ENCODE measurements at places on chromosomes 2 and 18.

DNA sequence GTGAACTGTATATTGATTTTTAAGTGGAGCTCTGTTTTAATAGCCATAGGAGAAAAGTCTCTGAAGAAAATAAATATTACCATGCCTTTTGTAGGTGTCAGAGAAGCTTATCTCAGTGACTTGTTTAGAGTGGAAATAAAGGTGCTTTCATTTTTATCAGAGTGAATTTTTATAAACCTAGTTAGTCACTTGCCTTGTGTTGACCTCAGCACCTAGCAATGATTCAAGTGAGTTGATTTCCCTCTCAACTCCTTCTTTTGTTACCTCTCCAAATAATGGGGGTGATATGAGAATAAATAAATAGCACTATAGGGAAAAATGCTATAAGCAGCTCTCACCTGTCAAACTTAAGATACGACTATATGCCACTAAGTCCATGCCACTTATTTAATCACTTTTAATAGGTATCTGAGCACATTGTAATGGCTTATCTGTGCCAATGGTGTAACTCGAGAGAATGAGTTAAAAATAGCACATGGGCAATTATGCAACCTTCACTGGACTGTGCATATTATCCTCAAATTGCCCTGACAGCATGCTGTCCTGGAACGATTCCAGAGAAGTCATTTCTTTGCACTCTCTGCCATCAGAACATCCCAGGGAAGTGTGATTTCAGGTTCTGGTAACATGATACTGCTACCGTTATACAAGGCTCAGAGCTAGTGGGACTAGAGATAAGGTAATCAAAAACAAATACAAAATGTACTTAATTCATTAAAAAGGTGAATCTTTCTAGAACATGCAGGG is 290.8 kb downstream of the CCDC85A start:
- DNase-seq: no peak

DNA sequence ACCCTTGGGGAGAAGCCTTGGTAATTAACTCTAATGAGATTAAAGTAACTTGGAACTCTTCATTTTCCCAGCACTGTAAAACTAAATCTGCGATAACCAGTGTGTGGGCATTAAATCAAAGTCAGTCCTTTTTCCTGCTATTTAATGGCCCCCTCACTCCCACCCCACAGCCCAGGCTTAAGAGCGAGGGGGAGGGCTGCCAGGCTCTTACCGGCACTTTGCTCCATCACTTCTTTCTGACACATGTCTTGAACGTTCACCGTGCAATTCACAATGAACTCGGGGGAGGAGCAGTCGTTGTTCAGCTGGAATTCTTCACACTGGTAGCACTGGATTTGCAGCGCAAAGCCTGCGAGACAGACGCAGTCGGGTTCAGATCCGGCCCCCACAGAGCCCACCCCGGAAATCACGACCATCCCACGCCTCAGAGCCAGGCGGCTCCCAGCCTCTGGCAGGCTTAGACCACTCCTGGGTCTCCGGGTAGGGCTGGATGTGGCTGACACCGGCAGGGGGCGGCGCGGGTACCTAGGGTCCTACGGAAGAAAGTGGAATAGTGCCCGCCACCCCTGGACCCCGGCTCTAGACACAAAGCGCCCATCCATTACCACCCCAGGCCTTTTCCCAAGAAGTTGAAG is 1.7 kb downstream of the LYPD1 start:
- DNase-seq: peak; percentile 51

- no peak for DNase-seq
These were observed 32.3 kb downstream of the TMEM18 start for GRCh38 chr2:644871-645270.

GRCh38 chr2:229752970-229753729 is 38.8 kb upstream of the DNER start:
- DNase-seq: no peak

GRCh38 chr2:28277466-28277865 is 115.2 kb upstream of the FOSL2 start:
- DNase-seq: no peak

GRCh38 chr2:79630972-79631557 is 118.2 kb downstream of the CTNNA2 start:
- no peak for DNase-seq

- peak; percentile 68 for DNase-seq
These were observed 31.5 kb upstream of the TMBIM1 start for GRCh38 chr2:218323526-218324472.

- peak; percentile 76 for DNase-seq
These were observed 100.2 kb downstream of the TWIST2 start for GRCh38 chr2:238947920-238948710.

- DNase-seq: no peak
These were observed 740.4 kb upstream of the CELF4 start for GRCh38 chr18:38305961-38306360.

- DNase-seq: peak; percentile 45
These were observed 891 bp upstream of the NR4A2 start for GRCh38 chr2:156333274-156333950.

DNA sequence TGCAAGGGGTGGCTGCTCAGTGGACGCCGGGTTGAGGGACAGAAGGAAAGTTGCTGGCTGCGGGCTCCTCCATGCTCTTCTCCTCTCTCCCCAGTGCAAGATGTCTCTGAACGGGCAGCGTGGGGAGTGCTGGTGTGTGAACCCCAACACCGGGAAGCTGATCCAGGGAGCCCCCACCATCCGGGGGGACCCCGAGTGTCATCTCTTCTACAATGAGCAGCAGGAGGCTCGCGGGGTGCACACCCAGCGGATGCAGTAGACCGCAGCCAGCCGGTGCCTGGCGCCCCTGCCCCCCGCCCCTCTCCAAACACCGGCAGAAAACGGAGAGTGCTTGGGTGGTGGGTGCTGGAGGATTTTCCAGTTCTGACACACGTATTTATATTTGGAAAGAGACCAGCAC is 30.6 kb downstream of the IGFBP2 start:
- DNase-seq: no peak

DNA sequence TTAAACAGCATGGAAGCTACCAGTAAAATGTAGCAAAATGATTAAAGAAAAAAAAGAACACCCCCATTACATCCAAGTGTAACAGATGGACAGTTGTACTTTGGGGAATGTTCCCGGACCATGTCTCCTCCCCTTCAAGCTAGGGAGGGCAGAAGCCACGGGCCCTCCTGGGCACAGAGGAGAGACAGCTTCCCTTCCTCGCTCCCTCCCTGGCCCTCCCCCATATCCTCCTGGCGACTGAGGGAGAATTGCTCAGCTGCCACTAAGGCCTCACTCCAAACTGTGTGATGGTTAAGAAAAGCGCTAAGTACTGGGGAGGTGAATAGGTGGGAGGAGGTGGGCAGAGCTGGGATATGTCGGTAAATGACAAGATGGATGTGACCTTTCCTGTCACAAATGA is 358.0 kb downstream of the HRH4 start:
- no peak for DNase-seq

GRCh38 chr2:134669731-134670669 is 48.8 kb downstream of the TMEM163 start:
- peak; percentile 46 for DNase-seq

- DNase-seq: no peak
These were observed 79.9 kb downstream of the TRIB2 start for GRCh38 chr2:12796657-12797056.

DNA sequence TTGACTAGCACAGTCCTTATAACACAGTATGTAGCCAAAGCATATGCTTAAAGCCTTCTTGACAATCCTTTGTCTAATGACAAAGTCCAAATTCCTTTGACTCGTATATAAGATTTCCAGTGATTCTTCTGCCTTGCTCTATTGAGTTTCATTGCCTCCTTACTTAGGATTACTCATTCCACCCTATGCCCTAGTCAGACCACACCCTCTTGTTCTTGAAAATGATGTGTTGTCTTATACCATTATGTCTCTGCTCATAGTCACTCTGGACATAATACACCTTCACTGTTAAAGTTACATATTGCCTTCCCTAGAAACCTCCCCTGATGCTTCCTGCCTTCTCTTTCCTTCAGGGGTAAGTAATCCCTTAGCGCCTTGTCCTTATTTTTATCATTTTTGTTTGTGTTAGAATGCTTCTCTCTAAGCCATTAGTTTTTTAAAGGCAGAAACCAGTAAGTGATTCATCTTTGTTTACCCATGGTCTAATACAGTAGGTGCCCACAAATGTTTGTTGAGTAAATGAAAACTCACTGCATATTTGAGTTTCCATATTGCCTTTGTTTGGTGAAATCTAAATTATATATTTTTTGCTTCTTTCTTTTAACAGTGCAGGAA is 19.3 kb downstream of the GPD2 start:
- DNase-seq: peak; percentile 74

DNA sequence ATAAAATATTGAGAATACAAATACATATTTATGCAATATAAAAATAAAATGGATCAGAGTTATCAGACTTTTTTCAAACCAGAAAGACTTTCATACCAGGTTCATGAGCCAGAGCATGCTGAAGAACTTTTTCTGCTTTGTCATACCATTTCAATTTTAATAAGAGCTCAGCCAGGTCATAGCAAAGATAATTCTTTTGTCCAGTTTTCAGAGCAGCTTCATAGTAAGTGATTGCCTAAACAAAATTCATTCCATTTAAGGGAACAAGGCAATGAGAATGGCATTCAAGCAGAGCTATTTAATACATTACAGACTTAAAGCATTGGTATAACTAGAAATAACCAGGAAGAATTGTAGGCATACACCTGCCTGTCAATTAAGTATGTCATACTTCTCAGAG is 42.3 kb downstream of the TTC21B start:
- DNase-seq: no peak

DNA sequence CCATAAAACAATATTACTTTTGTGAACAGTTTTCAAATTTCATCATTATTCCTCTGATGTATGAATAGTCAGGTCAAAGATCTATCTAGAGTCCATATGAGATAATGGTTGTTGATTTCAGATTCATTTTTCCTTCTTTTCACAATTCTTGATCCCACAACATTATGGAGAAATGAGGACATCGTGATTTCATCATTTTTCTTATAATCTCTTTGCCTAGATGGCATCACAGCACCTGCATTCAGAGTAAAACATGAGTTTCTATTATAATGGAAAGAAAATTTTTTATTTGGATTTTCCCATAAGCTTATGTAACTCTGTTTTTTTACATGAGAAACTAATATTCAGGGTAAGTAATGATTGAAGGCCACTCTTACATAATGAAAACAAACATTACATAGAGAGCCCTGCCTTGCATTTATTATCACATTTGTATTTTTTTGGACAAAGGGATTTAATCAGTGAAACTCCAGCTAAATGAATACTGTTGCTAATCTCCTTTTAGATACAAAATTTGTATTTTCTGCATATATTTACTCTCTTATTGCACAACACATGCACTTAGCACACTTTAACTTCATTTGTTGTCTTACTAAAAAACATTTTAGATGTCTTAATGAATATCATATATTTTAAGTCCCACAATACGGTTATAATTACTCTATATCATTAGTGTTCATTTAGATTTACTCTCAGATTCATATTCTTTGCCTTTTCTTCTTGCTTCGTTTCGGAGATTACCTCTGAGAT is 188.4 kb upstream of the KYNU start:
- no peak for DNase-seq

GRCh38 chr2:127515383-127515915 is 10.8 kb downstream of the IWS1 start:
- DNase-seq: no peak

DNA sequence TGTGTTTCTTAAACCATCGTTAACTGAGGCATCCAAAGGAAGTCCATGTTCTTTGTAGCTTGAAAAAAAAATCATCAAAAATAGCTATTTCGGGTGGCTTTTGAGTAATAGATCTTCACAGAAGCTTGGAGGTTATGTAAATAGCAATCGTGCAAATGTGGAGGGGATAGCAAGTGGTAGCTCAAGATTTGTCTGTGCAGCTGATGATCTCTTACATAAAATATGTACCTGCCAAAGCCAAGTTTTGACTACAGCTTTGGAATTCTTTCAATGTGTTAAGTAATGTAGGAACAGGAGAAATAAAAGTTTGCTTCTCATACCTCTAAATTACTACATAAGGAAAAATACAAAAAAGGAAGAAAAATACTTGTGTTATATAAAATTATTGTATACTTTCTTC is 1432.0 kb downstream of the DPP10 start:
- DNase-seq: no peak

DNA sequence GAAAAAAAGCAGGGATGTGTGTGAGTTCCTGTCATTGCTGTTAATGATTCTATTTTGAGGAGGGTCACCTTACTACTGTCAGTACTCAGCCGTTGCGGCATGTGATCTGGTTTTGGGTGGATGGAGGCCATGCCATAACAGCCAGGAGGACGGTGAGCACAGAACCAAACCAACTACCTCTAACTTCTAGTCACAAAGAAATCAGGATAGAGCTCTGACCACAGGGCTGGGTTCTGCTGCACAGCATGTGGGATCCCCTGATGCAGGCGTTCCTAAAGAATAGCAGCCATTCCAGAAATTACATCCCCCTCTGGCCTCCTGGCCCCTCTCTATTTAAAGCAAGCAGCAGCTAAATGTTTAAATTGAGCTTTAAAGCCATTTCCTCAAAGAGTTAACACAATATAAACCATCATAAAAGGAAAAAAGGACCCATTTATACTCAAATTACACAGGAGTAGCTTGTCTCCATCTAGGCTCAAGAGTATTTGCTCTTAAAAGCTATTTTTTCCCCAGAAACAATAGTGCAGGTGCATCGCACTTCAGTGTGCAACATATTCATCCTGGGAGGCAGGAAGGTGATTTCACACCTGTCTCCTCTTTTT is 786.4 kb downstream of the RNF144A start:
- no peak for DNase-seq

DNA sequence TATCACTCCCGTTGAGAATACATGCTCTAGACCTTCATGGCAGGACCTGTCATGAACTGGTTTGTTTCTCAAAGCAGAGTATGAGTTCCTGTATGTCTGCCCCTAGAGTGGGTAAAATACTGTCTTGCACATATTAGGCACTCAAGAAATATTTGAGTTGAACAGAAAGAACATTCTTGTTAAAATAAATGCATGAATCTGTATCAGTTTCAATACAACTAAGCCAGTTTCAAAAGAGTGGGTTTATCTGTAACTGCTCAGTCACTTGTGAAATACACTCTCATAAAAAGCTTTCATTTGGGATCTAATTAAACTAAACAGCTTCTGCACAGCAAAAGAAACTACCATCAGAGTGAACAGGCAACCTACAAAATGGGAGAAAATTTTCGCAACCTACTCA is 69.2 kb downstream of the RFTN2 start:
- no peak for DNase-seq

- no peak for DNase-seq
These were observed 211.6 kb downstream of the PTH2R start for GRCh38 chr2:208618220-208618619.

DNA sequence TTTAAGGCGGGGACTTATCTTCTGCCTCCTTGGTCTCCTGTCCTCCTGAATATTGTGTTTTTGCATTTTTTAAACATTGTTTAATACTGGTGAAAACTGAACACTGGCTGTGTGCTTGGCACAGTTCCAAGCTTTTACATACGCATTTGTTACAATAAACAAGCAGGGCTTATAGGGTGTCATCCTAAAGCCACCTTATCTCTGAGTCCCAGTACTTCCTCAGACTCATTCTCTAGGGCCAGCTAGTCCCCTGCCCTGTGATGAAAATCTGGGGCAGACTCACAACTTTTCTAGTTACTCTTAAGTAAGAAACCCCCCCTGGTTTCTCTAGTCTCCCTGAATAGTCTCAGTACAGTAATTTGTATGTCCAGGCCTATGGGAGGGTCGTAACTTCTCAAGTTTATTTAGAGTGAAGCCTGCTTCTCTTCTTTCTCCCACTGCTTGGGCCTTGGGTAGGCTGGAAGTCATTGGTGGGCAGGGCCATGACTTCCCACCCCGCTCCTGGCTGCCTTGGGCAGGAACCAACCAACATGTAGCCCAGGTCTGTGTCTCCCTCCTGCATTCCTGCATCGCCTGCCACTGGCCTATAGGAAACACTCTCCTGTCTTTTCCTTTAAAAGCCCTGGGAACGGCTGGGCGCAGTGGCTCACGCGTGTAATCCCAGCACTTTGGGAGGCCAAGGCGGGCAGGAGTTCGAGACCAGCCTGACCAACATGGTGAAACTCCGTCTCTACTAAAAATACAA is 7.7 kb upstream of the KCNE4 start:
- DNase-seq: no peak

Data from ACHN (cell line).